Activated B cell treated with CpG ODN at 0.5 μM for 24 hours (primary cell): ENCODE measurements at places on chromosomes 4 and X. TPM values are rescaled to one million over a fixed set of nuclear protein-coding genes. Genes with fewer than 3 reads are reported as not detected.

- H3K4me1 ChIP-seq = peaks cover 35% of the 10 kb centered on the region
- peak overlapping the region; percentile 88 for H3K4me3 ChIP-seq
- no peak for DNase-seq
- H3K36me3 ChIP-seq = peaks cover 18% of the 10 kb centered on the region
- H3K27ac ChIP-seq = peak overlapping the region; percentile 84
These were observed 1.1 kb downstream of the UVSSA start for GRCh38 chr4:1348014-1348513.

GRCh38 chr4:41525129-41525528, 12.8 kb upstream of the LIMCH1 start:
- no peaks in the 10 kb centered on the region for H3K4me1 ChIP-seq
- no peak overlapping the region for H3K4me3 ChIP-seq
- H3K27me3 ChIP-seq = peaks cover 3% of the 10 kb centered on the region
- no peaks in the 10 kb centered on the region for H3K36me3 ChIP-seq
- no peak for DNase-seq
- no peak overlapping the region for H3K27ac ChIP-seq

KLB gene
- total RNA-seq = 0.18 and 0.20 TPM in 2 replicates

- no peaks in the 10 kb centered on the region for H3K4me1 ChIP-seq
- no peak for DNase-seq
- no peaks in the 10 kb centered on the region for H3K36me3 ChIP-seq
- H3K4me3 ChIP-seq = no peak overlapping the region
- peaks cover 4% of the 10 kb centered on the region for H3K27me3 ChIP-seq
- H3K27ac ChIP-seq = no peak overlapping the region
These were observed 43.2 kb downstream of the PALLD start for GRCh38 chr4:168540086-168540485.

SPACA5 gene
- total RNA-seq = not detected in 2 replicates
